ENCODE measurements at places on chromosomes 5 and 9. TPM values are rescaled to one million over a fixed set of nuclear protein-coding genes. Genes with fewer than 3 reads are reported as not detected.
A peak's percentile ranks its signal among the peaks of the same experiment; 100 is the strongest.

DNA sequence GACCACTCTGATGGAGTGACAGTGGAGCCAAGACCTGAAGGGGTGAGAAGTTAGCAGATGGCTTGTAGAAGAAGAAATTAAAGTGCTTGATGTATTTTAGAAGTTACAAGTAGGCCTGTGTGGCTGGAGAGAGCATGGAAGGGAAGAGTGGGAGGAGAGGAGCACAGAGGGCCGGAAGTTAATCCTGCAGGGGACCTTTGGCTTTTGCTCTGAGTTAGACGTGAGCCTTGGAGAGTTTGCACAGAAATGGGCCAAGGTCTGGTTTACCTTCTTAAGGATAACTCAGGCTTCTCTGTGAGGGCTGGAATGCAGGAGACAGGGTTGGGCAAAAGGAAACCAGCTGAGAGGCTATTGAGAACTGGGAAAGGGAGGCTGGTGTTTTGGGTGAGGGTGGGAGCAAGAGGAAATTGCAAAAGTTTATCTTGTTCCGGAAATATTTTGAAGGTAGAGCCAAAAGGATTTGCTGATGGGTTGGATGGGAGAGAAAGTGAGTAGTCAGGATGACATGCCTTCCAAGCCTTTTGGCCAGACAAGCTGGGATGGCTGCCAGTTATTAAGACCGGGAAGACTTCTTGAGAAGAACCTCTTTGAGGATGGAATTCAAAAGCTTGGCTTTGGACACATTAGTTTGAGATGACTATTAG is 17.5 kb upstream of the F2RL1 start:
- ATAC-seq: peak; percentile 36

- ATAC-seq: no peak
Observed at GRCh38 chr5:127941646-127942045, 141.9 kb upstream of the SLC12A2 start.

DNA sequence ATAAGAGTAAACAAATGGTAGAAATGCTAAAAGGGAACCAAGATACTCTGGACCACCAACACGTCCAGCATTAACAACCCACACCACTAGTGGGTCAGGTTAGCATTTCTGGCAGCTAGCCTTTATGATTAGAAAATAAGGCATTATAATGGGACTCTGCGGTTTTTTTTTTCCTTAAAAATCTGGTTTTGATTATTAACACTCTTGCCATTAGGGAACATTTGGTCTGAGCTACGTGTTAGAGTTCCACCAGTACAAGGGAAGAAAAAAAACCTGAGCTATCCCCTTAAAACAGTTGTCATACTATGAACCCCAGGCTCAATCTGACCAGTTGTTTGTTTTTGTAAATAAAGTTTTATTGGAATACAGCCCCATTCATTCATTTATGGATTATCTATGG is 110.4 kb downstream of the NTRK2 start:
- no peak for ATAC-seq

GRCh38 chr5:7873216-7873615 is 4.3 kb downstream of the MTRR start:
- ATAC-seq: no peak

DNA sequence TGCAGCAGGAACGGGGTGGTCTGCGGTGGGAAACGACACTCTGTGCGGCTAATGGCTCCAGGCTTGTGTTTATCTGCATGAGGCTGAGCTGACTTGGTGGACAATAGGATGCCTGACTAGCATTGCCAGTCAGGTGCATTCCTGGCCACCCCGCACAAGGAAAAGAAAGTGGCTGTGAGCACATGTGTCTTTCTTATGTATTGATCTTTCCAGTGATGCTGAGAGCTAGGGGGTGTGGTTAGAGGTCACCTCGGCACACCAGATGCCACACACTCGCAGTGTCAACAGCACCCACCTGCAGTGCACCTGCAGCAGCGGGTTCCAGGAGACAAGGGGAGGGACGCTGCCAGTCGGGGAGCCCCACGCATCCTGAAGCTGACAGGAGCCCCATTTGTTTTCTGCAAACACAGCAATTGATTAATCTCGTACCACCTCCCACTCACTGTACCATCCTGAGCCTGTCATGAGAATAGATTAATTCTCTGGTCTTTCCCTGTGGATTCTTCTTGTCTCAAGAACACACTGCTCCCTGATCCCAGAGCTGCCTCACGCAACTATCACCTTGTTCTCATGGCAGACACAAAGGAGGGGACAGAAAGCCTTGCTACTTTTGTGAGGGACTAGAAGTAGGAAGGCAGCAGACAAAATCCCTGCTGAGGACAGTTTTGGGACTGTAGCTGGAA is 251.7 kb upstream of the WWC1 start:
- no peak for ATAC-seq

- no peak for ATAC-seq
Observed at GRCh38 chr9:96169484-96169883, 132.5 kb downstream of the HSD17B3 start.

- no peak for ATAC-seq
Observed at GRCh38 chr5:67203701-67204074, 7.1 kb upstream of the CD180 start.

Gene BAAT
- total RNA-seq: 0.25 TPM

DNA sequence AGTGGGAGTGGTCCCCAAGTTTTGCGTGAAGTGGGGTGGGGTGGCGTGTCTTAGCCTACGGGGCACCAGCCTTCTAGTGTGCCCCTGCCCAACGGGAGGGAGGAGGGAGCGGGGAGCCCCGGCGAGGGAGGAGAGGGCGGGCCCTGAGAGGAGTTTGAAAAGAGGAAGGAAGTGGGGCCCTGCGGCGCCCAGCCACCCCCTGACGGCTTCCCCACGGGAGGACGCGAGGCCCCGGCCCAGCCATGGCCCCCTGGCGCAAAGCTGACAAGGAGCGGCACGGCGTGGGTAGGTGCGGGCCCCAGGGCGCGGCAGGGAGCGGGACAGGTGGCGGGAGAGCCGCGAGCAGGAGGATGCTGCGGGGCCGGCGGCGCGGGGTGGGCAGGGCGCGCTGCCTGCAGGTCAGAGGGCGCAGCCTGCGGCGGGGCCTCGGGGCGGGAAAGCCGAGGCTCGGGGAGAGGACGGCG is at the start of gene DOCK2:
Gene DOCK2 (plus strand): TSS at position 191 of the 464 bp plus-strand sequence. CDS start 52 bp downstream, at position 243.
- peak; percentile 71 for ATAC-seq

Gene NPR3
- 0.81 TPM for total RNA-seq

- ATAC-seq: no peak
Observed at GRCh38 chr9:116336133-116336862, 182.7 kb downstream of the PAPPA start.

GRCh38 chr5:111697215-111697614 is 59.8 kb downstream of the NREP start:
- peak; percentile 32 for ATAC-seq

DNA sequence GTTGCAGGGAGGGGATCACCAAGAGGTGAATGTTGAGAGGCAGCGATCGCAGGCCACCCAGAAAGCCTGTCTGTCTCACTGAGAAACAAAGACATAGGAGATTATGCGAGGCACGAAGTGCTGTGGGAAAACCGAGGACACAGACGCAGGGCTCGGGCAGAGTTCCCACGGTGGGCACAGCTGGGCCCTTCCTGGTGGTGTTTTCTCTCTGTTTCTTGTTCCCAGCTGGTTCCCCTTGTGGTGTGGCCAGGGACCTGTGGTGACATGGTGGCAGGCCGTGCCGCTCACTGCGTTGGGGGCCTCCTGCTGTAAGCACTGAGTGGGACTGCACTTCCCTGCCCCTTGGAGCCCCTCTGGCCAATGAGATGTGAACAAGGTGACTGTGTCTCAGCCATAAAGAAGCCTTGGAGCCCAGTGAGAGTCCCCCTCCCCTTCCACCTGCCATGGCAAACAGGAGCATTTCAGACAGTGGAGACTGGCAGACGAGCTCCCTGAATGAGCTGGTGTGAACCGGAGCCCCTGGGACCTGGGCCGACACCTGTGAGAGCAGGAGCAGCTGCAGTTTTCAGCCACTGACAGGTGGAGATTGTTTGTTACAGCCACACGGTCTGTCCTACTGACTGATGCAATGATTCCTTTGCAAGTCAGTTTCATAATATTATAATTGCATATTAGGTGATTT is 13.2 kb upstream of the IRX4 start:
- no peak for ATAC-seq

Gene TLR4
- total RNA-seq: 31.5 TPM

GRCh38 chr5:84642795-84643194 is 258.1 kb upstream of the EDIL3 start:
- no peak for ATAC-seq

DNA sequence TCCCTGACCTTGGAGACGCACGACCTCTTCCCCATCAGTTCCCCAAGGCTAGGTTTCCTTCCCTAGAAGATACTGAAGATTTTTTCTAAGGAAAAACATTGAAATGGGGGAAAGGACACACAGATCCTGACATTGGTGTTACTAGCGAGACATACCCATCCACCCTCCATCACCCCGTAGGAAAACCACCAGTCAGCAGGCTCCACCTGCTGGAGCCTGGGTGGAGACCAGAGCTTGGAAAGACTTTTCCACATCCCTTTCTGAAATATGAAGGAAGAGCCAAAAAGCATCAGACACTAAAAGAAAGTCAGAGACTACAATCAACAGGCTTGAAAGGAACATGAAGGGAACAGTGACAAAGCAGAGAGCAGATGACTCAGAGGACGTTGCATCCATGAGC is 638.0 kb downstream of the IRX1 start:
- no peak for ATAC-seq

Gene WNT8A
- total RNA-seq: not detected

DNA sequence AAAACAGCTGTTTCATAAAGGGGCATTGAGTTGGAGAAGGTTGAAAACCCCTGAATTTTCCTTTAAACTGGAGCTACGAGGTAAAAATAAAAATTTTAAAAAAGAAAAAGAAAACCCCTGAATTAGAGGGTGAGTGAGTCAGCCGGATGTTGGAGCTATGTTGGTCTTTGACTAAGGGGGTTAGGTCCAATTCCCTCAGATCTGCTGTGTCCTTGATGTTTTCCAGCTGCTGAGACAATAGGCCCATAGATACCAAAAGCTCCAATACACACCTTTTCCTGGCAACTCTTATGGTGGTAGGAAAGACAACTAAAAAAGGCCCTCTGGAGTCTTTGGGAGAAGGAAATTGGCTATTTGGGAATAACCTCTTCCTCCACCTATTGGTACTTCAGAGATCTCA is 79.4 kb upstream of the SAP30L start:
- no peak for ATAC-seq

- no peak for ATAC-seq
Observed at GRCh38 chr9:134320126-134320867, 6.0 kb upstream of the RXRA start.

- peak; percentile 50 for ATAC-seq
Observed at GRCh38 chr9:272251-273213, 57.9 kb downstream of the DOCK8 start.

- ATAC-seq: no peak
Observed at GRCh38 chr9:128987805-128988204, 40.3 kb downstream of the NUP188 start.

DNA sequence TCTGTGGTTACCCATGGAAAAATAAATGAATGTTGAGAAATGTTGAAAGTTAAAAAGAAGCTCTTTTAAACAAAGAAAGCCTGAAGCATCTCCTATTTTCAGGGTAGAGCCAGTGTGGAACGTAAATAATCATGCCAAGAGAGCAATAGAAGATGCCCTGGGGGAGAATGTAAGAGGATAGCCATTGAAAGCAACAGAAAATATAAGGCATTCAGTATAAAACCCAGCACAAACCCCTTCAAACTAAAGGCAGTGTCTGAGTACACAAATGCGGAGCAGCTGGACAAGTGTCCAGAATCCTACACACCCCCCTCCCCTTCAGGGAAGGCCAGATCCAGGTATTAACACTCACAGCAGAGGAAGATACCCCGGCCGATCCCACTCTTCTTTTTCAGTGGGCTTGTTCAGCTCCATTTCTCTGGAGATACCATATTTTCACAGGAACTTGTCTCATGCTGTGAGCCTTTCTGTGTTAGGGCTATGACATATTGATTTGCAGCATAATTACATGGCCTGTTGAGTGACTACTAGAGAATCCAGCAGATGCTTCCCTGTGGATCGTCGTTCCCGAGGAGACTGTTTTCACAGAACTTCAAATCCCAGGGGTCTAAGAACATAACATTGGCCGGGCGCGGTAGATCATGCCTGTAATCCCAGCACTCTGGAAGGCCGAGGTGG is 101.2 kb downstream of the PLK2 start:
- no peak for ATAC-seq

GRCh38 chr9:108136656-108137055 is 647.1 kb upstream of the KLF4 start:
- ATAC-seq: no peak

Gene GGTA1
- total RNA-seq: 22.2 TPM

DNA sequence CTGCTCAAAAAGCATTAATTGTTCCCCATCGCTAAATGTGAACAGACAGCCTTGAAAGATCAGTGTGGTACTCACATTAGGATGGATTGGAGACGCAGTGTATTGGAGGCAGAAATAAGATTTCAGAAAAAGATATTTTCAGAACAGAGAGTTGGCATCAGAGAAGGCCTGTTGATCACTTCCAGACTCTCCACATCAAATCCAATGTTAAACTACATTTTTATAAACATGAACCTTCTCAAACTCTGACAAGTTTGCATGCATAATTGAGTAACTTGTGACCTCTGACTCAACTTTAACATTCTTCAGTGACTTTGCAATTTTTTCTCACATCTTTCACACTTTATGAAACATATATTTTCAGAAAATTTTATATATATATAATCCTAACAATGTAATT is 919.6 kb upstream of the SEMA6A start:
- peak; percentile 57 for ATAC-seq

DNA sequence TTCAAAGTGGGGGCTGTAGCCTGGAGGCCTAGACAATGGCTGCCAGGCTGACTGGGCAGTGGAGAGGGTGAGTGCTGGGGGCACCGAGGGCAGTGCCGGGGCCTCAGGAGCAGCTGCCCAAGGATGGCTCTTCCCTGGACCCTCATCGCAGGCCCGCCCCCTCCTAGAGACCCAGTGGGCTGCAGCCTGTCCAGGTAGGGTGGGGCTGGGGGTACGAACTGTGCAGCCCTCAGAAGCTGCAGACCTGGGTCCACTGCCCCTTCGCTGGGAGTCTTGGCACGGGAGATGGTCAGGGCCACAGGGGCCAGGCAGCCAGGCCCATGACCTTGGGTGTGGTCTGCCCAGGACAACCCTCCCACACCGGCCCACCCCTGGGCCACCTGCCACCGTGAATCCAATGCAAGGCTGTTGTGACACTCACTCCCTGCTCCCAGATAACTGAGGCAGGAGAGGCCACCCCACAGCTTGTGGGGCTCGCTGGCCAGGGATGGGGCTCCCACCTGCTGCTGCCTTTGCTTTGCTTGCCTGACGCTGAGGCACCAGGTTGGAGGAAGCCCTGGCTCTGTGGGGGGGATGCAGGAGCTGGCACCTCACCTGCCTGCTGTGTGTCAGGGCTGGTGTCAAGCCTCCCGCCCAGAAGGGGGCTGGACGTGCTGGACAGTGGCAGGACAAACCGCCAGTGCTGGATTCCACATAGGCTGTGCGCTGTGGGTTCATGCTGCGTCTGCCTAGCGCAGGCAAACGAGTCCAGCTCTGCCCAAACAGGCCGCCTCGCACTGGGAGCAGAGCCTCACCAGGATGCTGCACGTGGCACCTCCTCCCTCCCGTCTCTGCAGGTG is 23.1 kb upstream of the SLC9A3 start:
- no peak for ATAC-seq

Data from gastroesophageal sphincter (tissue), 4 donors.